ENCODE measurements at places on chromosomes 2 and 18. TPM values are rescaled to one million over a fixed set of nuclear protein-coding genes. Genes with fewer than 3 reads are reported as not detected.

Gene LHCGR
- not detected for total RNA-seq

GRCh38 chr2:136005462-136006196 lies 20.2 kb upstream of the DARS1 start:
- H3K27me3 ChIP-seq, result no peaks in the 10 kb centered on the region
- no peak overlapping the region for H3K4me3 ChIP-seq
- no peak for DNase-seq
- H3K27ac ChIP-seq, result no peak overlapping the region

GRCh38 chr18:10727477-10727876 lies 201.7 kb downstream of the NAPG start:
- no peak overlapping the region for H3K27ac ChIP-seq
- DNase-seq, result peak; percentile 28
- no peaks in the 10 kb centered on the region for H3K36me3 ChIP-seq

GRCh38 chr2:217267758-217268157 lies 407.9 kb upstream of the TNP1 start:
- no peaks in the 10 kb centered on the region for H3K27me3 ChIP-seq
- DNase-seq, result no peak
- H3K36me3 ChIP-seq, result no peaks in the 10 kb centered on the region
- peaks cover 4% of the 10 kb centered on the region for H3K4me1 ChIP-seq

DNA sequence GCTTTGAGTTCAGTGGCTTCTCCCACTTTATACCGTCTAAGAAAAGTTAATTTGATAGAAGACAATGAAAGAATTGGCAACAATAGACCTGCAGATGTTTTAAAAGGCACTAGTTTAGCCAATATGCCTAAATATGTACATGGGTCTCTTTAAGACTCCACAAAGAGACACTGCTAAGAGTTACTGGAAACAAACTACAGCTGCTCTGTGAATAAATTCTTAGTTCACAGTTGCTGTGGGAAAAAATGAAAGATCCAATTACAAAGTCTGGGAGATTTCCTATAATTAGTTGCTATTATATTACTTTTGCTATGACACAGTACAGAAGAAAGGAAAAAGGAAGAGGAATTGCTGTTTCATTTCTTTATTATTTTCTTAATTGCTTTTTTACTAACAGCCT lies 34.3 kb downstream of the SCN9A start:
- H3K4me1 ChIP-seq, result no peaks in the 10 kb centered on the region
- no peak for DNase-seq
- no peaks in the 10 kb centered on the region for H3K36me3 ChIP-seq
- H3K27me3 ChIP-seq, result no peaks in the 10 kb centered on the region
- no peak overlapping the region for H3K4me3 ChIP-seq

Gene NEDD4L
- 109 TPM for total RNA-seq

DNA sequence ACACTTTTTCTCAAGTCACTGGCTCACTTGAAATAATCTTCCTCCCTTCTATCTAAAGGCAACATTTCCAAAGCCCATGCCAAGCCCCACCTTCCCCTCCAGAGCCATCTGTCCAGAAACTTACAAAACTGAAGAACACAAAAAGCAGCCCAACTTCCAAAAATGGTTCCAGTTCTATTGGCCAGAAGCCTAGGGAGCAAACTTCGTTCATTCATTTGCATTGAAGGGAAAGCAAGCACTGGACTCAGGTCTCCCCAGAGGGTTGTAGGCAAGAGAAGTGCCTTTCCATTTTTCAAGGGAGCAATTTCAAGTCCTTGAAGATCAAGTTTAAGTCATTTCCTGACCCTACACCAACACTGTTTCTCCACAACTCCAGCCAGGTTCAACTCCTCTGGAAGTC lies 585.0 kb downstream of the BCL11A start:
- no peak overlapping the region for H3K27ac ChIP-seq
- H3K27me3 ChIP-seq, result no peaks in the 10 kb centered on the region
- no peaks in the 10 kb centered on the region for H3K4me1 ChIP-seq
- H3K4me3 ChIP-seq, result no peak overlapping the region
- no peaks in the 10 kb centered on the region for H3K36me3 ChIP-seq
- no peak for DNase-seq

Gene KCNJ13
- total RNA-seq, result 1.8 TPM

Gene DLX1
- total RNA-seq, result not detected

DNA sequence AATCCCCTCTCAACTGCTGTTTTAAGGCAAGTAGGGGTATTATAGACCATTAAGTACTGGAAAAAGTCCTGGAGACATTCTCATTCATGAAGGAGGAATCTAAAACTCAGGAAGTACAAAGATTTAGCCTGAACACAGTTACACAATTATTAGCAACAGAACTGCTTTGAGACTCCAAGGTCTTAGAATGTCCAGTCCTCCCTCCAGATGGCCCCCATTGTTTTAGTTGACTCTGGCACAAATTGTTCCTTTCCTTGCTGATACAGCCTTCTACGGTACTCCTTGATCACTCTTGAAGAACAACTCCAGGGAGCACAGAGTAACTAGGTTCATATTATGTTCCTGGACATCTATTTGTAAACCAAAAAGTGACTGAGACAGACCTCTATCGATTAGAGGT lies 210.1 kb upstream of the RND3 start:
- no peaks in the 10 kb centered on the region for H3K27me3 ChIP-seq
- no peak overlapping the region for H3K4me3 ChIP-seq
- DNase-seq, result no peak
- H3K27ac ChIP-seq, result peak overlapping the region; percentile 6
- H3K4me1 ChIP-seq, result no peaks in the 10 kb centered on the region

- no peaks in the 10 kb centered on the region for H3K36me3 ChIP-seq
- no peak for DNase-seq
- no peaks in the 10 kb centered on the region for H3K27me3 ChIP-seq
- no peaks in the 10 kb centered on the region for H3K4me1 ChIP-seq
These were observed 41.1 kb downstream of the SP140 start for GRCh38 chr2:230266638-230267037.

DNA sequence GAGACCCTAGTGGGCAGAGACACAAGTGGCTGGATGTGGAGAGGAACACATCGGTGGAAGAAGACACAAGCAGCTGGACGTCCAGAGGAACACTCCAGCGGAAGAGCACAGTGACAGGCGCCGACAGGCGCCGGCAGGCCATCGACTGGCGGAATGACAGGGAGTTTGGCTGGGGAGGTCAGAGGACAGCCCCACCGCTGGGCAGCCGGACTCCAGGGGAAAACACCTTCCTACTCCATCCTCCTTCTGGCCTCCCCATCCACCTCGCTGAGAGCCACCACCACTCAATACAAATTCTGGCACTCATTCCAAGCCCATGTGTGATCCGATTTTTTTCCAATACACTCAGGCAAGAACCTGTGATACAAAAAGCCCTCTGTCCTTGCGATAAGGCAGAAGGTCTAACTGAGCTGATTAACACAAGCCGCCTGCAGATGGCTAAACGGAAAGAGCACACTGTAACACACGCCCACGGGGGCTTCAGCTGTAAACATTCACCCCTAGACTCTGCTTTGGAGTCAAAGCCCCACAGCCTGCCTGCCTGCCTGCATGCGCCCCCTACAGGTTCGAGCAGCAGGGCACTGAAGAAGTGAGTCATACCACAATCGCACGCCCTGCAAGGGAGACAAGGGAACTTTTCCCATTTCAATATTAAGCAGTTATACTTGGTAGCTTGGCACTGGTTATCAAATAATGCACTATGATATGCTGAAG lies 50.2 kb upstream of the LRP1B start:
- no peaks in the 10 kb centered on the region for H3K27me3 ChIP-seq
- H3K27ac ChIP-seq, result no peak overlapping the region
- H3K4me3 ChIP-seq, result no peak overlapping the region
- no peaks in the 10 kb centered on the region for H3K36me3 ChIP-seq
- DNase-seq, result peak; percentile 44

Gene LOXL3
- total RNA-seq, result 11.6 TPM

DNA sequence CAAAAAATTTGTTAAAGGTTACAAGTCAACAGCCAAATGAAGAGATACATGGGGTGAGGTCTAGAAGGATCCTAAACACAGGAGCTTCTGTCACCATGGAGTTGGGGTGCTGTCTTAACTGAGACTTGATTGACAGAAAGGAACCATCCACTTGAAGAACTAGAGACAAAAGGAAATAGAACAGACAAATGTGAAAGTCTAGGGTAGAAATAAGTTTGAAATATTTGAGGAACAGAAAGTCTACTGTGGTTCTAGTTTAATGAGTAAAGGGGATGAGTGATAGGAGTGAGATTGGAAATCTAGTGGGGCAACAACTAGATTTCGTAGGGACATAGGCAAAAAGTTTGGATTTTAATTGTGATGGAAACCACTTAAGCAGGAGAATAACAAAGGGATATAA lies 18.7 kb downstream of the RBBP8 start:
- H3K36me3 ChIP-seq, result peaks cover 64% of the 10 kb centered on the region
- no peak overlapping the region for H3K4me3 ChIP-seq
- DNase-seq, result no peak
- H3K27me3 ChIP-seq, result no peaks in the 10 kb centered on the region

Gene CPLX4
- not detected for total RNA-seq

DNA sequence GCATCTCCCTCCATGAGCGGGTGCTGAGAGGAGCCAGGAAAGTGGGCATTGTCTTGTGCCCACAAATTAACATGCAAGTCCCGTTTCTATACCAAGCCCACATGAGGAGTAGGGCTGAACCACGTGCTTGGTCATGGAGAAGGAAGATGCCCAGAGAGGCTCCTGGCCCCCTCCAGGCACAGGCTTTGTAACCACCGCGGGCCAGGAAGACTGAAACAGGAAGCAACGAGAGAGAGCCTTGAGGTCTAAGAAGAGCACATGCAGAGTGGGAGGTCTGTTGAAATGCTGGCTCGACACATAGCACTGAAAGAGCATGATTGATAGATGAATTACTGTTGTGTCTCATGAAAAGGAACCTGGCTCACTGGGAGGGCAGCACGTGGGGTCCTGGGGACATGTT lies 36.3 kb downstream of the VWA3B start:
- no peaks in the 10 kb centered on the region for H3K27me3 ChIP-seq
- no peak for DNase-seq
- no peak overlapping the region for H3K4me3 ChIP-seq
- H3K36me3 ChIP-seq, result no peaks in the 10 kb centered on the region
- no peaks in the 10 kb centered on the region for H3K4me1 ChIP-seq
- H3K27ac ChIP-seq, result no peak overlapping the region

DNA sequence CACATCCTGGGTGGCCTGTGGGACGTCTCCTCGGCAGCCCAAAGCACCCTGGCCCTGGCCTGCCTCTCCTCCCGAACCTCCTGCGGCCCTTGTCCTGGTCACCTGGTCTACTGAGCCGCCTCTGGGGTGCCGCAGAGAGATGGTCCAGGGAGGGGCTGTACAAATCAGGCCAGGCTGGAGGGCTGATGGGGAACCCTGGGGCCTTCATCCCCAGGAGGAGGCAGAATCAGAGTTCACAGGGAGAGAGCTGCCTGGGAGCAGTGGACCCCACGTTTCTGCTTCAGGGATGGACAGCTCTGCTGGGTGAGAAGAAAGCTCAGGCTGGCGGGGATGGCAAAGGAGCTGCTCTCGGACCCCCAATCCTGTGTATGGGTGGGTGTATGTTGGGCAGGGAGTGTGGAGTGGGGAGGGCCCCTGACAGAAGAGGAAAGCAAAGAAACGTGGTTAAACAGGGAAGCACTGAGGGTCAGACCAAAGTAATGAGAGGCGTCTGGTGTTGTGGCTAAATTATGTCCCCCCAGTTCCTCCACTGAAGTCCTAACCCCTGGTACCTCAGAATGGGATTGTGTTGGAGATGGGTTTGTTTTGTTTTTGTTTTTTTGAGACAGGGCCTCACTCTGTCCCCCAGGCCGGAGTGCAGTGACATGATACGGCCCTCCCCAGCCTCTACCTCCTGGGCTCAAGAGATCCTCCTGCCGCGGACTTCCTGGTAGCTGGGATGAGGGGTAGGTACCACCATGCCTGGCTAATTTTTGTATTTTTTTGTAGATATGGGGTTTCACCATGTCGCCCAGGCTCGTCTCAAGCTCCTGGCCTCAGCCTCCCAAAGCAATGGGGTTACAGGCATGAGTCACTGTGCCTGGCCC lies 73.4 kb upstream of the SMAD7 start:
- DNase-seq, result no peak
- H3K4me1 ChIP-seq, result no peaks in the 10 kb centered on the region
- no peak overlapping the region for H3K4me3 ChIP-seq
- H3K36me3 ChIP-seq, result no peaks in the 10 kb centered on the region
- H3K27me3 ChIP-seq, result no peaks in the 10 kb centered on the region
- H3K27ac ChIP-seq, result no peak overlapping the region

Gene COL4A4
- 0.55 TPM for total RNA-seq

Gene ERMN
- total RNA-seq, result not detected

Gene EMILIN1
- 17.5 TPM for total RNA-seq

GRCh38 chr2:75833386-75833785 lies 122.7 kb upstream of the GCFC2 start:
- H3K4me1 ChIP-seq, result no peaks in the 10 kb centered on the region
- H3K36me3 ChIP-seq, result no peaks in the 10 kb centered on the region
- H3K27me3 ChIP-seq, result no peaks in the 10 kb centered on the region
- no peak for DNase-seq
- H3K4me3 ChIP-seq, result no peak overlapping the region

GRCh38 chr2:240290432-240291336 lies 144.8 kb upstream of the GPC1 start:
- DNase-seq, result no peak

DNA sequence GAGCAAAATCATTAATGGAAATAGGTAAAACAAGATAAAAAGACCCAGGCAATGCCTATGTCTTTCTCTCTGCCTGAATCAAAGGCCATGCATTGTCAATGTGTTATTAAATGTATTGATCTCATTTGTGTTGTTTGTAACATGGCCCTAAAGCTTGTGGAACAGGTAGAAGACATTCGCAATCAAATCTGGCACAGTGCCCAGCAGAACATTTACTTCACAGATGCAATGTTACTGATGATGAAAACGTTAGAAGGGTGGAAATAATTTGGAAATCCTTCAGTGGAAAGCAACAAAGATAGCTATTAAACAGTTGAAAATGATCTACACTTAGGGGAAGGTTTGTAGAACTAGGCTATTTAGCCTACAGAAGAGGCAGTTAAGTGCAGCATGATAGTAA lies 368.2 kb downstream of the EPHA4 start:
- no peaks in the 10 kb centered on the region for H3K4me1 ChIP-seq
- DNase-seq, result peak; percentile 17
- no peak overlapping the region for H3K4me3 ChIP-seq
- no peaks in the 10 kb centered on the region for H3K36me3 ChIP-seq

GRCh38 chr2:220703279-220703678 lies 868.8 kb downstream of the EPHA4 start:
- no peaks in the 10 kb centered on the region for H3K4me1 ChIP-seq
- H3K4me3 ChIP-seq, result no peak overlapping the region
- no peak overlapping the region for H3K27ac ChIP-seq
- H3K27me3 ChIP-seq, result no peaks in the 10 kb centered on the region
- DNase-seq, result no peak

GRCh38 chr18:32922951-32923430 lies 150.2 kb upstream of the KLHL14 start:
- no peaks in the 10 kb centered on the region for H3K4me1 ChIP-seq
- no peak for DNase-seq
- no peak overlapping the region for H3K27ac ChIP-seq
- no peak overlapping the region for H3K4me3 ChIP-seq
- H3K27me3 ChIP-seq, result no peaks in the 10 kb centered on the region
- H3K36me3 ChIP-seq, result no peaks in the 10 kb centered on the region

Gene TMEM182
- not detected for total RNA-seq

Data from stomach (tissue), 19 donors.